ENCODE measurements at places on chromosomes 3 and 15. TPM values are rescaled to one million over a fixed set of nuclear protein-coding genes. Genes with fewer than 3 reads are reported as not detected.

Gene ANKUB1
- not detected for total RNA-seq

Gene MELTF
- 4.6 TPM for total RNA-seq

Gene TMEM108
- total RNA-seq: 1.8 TPM

Gene PYGO1
- 13.1 TPM for total RNA-seq

Gene SCG3
- total RNA-seq: not detected

Gene PLSCR4
- total RNA-seq: 32.8 TPM

Gene SOX14
- not detected for total RNA-seq

Gene DPH6
- total RNA-seq: 32.7 TPM

Gene EOMES
- 0.41 TPM for total RNA-seq

Gene EFCAB12
- 2.3 TPM for total RNA-seq

Gene IL12A
- total RNA-seq: 2.5 TPM

Gene NEDD4
- 15.3 TPM for total RNA-seq

Gene USP4
- 41.9 TPM for total RNA-seq

Gene CCDC33
- total RNA-seq: 2.9 TPM

Gene GPR160
- total RNA-seq: 25.9 TPM

Gene CLSTN2
- 6.8 TPM for total RNA-seq

Gene TRIM42
- total RNA-seq: not detected

Gene PLSCR5
- not detected for total RNA-seq

Gene AVEN
- total RNA-seq: 7.0 TPM

Gene AGBL1
- 9.9 TPM for total RNA-seq

Gene KBTBD8
- 1.7 TPM for total RNA-seq

Gene OSBPL10
- 36.4 TPM for total RNA-seq

Gene ANKRD34C
- 0.12 TPM for total RNA-seq

Gene TMEM212
- total RNA-seq: not detected

Gene ZBED2
- not detected for total RNA-seq

Gene IGDCC3
- total RNA-seq: 4.1 TPM

Gene SHISA5
- 67.4 TPM for total RNA-seq

Gene UROC1
- total RNA-seq: 0.35 TPM

Gene MRAS
- 31.3 TPM for total RNA-seq

Gene TRIP4
- 14.9 TPM for total RNA-seq

Gene ZNF148
- 37.7 TPM for total RNA-seq

Gene SACM1L
- total RNA-seq: 69.8 TPM

Gene CFAP20DC
- total RNA-seq: 3.3 TPM

Gene GREM1
- 0.35 TPM for total RNA-seq

Gene SEMA3B
- total RNA-seq: 70.1 TPM

Gene DTWD1
- total RNA-seq: 33.9 TPM

Gene APOD
- 9.4 TPM for total RNA-seq

Gene SERPINI2
- 0.82 TPM for total RNA-seq

Gene TMEM44
- 14.4 TPM for total RNA-seq

Gene CELSR3
- total RNA-seq: 0.70 TPM

Gene CAMK2N2
- 0.70 TPM for total RNA-seq

Gene GOLGA8N
- total RNA-seq: 16.7 TPM

Data from metanephros (tissue), 2 donors.